Activated naive CD4-positive, alpha-beta T cell treated with anti-CD3 and anti-CD28 coated beads for 36 hours (primary cell): ENCODE measurements at places on chromosomes 5 and 9. TPM values are rescaled to one million over a fixed set of nuclear protein-coding genes. Genes with fewer than 3 reads are reported as not detected.
A peak's percentile ranks its signal among the peaks of the same experiment; 100 is the strongest.

GRCh38 chr5:168227973-168228615, 63.4 kb upstream of the WWC1 start:
- DNase-seq, result peak; percentile 59

Gene REXO4
- 27.0 TPM for total RNA-seq

GRCh38 chr5:147403651-147404640, 105.9 kb downstream of the DPYSL3 start:
- no peak for DNase-seq

- no peak for DNase-seq
Measured at GRCh38 chr5:162096448-162096847, 28.9 kb downstream of the GABRG2 start.

DNA sequence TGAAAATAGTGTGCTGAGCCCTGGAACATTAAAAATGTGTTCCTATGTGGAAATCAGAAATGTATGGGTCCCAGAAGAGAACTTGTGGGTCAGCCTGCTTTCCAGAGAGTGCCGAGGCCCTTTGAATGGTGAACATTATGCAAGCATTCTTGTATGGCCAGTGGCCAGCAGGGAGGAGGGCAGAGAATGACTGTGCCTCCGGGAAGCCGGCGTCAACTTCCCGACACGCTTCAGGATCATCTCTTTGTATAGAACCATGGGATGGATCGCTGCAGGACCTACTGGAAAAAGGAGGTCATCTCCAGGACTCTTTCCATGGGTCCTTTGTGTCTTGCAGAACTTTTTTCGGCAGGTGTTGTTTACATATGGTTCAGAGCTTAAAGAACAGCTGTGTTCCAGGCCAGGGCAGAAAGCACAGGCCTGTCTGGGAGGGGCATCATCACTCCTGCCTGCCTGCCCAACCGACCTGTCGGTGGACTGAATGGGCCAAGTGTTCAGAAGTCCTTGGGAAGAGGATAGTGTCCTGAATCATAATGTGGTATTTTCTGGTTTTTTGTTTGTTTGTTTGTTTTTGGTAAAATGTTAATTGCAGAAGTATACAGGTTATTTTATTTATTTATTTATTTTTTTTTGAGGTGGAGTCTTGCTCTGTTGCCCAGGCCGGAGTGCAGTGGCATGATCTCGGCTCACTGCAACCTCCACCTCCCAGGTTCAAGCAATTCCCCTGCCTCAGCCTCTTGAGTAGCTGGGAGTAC, 9.0 kb downstream of the PRRC2B start:
- no peak for DNase-seq

- DNase-seq, result no peak
Measured at GRCh38 chr5:1888541-1889251, 6.0 kb upstream of the IRX4 start.

DNA sequence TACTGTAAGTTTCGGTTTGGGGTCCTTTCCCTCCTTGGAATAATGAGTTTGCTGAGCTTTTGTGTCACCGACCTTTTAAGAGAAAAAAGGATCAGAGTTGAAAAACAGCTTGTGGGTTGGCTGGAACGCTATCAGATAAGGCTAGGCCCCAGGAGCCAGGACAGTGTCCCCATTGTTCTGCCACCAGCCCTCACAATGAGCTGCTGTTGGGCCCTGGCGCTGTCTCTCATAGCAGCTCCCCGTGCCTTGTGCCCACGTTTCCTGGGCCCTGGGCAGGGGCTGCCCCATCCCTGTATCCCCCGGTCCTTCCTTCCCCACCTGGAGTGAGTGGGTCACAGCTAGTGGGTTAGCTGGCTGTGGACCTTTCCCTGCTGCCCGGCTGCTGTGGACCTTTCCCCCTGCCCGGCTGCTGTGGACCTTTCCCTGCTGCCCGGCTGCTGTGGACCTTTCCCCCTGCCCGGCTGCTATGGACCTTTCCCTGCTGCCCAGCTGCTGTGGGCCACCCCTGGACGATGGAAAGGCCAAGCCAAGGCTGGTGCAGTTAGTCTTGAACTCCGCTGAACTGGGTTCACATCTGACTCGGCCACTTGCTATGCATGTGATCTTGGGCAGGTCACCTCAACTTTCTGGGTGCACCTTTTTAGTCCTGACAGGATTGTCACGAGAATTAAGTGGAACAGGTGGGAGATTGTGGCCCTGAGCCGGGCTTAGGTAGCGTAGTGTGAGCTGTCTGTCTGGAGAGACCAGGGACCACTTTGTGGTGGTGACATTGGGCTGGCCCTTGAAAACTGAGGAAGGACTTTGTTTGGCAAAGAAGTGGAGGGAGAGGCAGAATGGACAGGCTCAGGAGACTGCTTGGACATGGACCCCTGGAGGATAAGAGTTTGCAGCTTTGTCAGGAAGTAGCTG, 99.5 kb downstream of the DAB2IP start:
- DNase-seq, result no peak

DNA sequence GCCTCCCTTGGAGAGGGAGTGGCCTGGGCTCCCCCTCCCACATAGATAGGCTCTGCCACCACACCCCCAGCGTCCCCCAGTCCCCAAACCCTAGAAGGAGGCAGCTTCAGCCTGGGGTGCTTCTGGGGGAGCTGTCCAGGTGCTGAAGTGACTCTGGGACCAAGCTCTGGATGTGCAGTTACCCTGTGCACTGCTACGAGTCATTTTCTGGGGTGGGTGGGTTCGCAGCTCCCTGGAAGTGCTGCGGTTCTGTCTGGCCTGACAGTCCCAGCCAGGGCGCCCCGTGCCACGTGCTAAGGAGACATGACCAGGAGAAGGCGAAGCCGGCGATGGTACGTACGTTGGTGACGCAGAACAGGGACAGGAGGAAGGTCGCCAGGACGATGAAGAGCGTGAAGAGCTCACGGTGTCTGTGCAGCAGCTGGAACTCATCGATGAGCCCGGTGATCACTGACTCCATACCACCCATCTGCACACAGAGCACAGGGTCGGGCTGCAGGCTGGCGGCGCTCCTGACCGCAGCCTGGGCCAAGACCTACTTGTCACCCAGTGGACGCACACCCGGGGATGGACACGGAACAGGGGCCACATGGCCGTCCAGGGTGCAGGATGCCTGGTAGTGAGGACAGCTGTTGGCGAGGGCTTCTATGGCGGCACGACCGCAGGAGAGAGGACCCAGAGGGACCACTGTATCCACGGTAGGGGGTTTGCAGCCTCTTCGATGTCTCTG, 35.7 kb downstream of the SLC6A3 start:
- peak; percentile 44 for DNase-seq

Gene PCDHB5
- not detected for total RNA-seq

Gene PCDHGA3
- total RNA-seq, result not detected

Gene MOB3B
- 3.0 TPM for total RNA-seq

GRCh38 chr5:116404792-116405191, 169.8 kb downstream of the SEMA6A start:
- DNase-seq, result no peak
